ENCODE measurements at places on chromosomes 7 and 10. TPM values are rescaled to one million over a fixed set of nuclear protein-coding genes. Genes with fewer than 3 reads are reported as not detected.

The SEMA3D gene
- total RNA-seq: not detected

The BHLHA15 gene
- 0.45 TPM for total RNA-seq

The VIPR2 gene
- not detected for total RNA-seq

The OR2A1 gene
- not detected for total RNA-seq

The HTRA1 gene
- total RNA-seq: 64.3 TPM

The HTR5A gene
- not detected for total RNA-seq

The CDC14C gene
- not detected for total RNA-seq

The CAV2 gene
- total RNA-seq: 177 TPM

The ECHDC3 gene
- total RNA-seq: 9.4 TPM

Data from A549 treated with RU486 at 1 μM for 4 hours (cell line).